NCI-H774 (cell line): ENCODE measurements at places on chromosomes 11 and 22.

GRCh38 chr11:17939542-17939941 is 73.3 kb downstream of the SERGEF start:
- DNase-seq, result no peak

- DNase-seq, result no peak
Measured at GRCh38 chr11:74937696-74938475, 11.0 kb downstream of the XRRA1 start.

DNA sequence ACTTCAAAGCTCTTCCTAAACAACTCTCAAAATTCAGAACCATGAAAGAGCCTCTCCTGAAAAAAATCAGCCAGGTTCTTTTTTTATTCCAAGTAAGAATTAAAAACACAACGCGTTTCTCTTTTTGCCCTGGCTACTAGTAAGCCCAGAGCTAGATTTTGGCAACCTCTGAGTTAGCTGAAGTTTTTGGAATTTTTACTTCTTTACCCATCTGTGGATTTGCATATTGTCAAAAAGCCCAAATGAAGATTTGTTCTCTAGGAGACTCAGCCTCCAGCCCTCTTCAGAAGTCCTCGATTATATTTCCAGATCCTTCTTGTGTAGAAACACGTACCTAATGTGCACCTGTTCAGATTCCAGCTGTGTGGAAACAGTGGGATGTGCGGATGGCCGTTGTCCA is 517.9 kb downstream of the TBC1D22A start:
- no peak for DNase-seq

DNA sequence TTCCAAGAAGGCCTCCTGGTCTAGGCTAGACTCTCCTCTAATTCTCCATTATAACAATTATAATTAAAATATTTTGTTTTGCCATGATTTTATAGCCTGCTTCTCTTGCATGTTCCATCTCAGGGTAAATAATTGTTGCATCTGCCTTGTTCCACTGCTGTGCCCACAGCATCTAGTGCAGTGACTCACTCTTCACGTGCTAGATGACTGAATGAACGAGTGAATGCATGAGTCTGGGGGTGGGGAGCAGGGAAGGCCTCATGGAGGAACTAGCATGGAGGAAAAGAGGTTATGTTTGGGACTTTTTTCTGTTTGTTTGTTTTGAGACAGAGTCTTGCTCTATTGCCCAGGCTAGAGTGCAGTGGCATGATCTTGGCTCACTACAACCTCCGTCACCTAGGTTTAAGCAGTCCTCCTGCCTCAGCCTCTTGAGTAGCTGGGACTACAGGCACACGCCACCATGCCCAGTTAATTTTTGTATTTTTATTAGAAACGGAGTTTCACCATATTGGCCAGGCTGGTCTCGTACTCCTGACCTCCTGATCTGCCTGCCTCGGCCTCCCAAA is 5.2 kb upstream of the OAF start:
- DNase-seq, result no peak

GRCh38 chr11:132862933-132863332 is 669.4 kb downstream of the OPCML start:
- no peak for DNase-seq

GRCh38 chr11:118789501-118790356 is 1.2 kb downstream of the DDX6 start:
- DNase-seq, result peak; percentile 45

DNA sequence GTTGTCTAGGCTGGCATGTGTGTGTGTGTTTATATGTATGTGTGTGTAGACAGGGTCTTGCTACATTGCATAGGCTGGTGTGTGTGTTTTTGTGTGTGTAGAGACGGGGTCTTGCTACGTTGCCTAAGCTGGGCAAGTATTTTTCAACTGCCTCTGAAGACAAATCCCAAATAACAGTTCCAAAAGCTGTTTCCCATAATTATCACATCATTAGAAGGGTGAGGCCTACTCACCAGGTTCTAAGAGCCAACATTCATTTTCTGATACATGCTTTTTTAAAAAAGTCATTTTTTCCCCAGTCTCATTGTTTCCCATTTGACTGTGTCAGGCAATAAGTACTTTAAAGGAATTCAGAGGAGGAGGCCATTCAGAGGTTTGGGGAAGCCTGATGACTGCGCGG is 22.8 kb downstream of the SAA1 start:
- no peak for DNase-seq

DNA sequence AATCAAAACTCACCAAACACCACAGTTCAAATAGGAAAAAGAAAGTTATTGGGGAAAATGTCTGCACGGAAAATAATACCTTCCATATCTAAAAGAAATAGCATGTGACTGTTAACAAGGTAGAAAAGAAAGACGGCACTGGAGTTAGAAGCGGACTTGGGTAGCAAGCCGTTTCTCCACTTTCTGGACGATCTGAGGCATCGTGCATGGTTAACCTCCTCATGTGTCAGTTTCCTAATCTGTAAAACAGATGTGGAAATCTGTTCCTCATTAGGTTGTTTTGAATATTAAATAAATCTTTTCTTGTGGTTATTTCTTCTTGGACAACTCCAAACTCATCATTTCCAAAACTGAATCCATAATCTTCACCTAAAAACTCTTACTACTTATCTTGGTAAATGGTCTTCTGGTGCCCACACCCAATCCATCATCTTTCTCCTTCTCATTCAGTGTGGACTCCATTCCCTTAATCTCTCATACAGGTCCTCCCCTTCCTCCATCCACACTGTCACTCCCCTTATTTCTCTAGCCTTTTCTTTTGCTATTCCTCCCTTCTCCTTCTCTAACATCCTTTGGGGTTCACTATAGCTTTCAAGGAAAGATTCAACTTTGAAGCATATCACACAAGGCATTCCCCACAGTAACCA is 53.5 kb downstream of the VSIG10L2 start:
- DNase-seq, result no peak

DNA sequence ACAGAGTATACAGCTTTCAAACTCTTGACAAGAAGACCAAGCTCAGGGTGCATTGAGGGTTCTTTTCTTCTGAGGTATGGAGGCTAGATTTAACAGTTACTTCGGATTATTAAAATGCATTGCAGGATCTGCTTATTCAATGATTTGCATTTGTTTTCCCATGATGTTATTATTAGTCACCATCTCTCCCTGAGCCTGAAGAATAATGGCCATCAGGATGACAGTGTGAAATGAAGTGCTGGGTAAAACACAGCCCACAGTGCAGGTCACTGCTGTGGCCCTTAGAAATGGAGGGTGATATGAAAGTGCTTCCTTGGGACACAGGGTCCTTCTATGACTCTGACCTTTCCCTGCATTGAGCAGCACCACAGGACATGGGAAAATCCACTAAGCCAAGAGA is 40.0 kb downstream of the TECTA start:
- no peak for DNase-seq
